ENCODE measurements at places on chromosomes 3 and 15.

DNA sequence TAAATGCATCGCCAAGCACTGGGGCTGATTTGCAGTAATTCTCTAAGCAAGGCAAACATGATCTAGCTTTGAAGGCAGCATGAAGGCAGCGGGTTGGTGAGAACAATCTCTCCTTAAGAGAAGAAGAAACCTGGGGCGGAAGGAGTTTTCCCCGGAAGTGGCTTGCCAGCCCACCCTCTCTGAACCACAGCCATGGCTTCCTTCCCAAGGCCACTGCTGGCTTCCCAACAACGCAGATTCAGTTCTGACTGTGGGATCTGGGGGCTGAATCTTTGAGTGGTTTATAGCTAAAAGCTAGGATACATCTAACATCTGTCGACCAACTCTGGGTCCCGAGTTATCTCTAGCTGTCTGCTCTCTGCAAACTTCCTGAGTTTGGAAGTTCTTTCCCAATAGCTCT, 4.3 kb upstream of the CPN2 start:
- DNase-seq = no peak

GRCh38 chr3:33358172-33358781, 81.0 kb downstream of the FBXL2 start:
- DNase-seq = no peak

DNA sequence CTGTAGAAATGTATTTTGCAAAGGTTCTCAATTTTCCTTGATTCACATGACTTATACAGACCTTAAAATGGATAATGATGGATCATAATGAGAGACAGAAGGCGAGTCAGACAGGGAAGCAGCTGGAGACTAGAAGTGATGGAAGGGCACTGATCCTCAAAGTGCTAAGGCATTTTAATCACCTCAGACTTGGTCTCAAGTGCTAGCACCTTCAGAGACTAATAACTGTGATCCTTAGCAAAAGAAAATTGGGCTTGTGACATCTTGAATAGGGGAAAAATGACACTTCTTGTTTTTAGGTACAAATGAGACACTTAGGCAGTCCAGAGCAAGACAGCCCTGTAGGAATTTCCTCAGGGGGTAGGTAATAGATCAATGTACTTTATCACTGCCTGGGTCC, 1011.7 kb downstream of the SQOR start:
- no peak for DNase-seq

DNA sequence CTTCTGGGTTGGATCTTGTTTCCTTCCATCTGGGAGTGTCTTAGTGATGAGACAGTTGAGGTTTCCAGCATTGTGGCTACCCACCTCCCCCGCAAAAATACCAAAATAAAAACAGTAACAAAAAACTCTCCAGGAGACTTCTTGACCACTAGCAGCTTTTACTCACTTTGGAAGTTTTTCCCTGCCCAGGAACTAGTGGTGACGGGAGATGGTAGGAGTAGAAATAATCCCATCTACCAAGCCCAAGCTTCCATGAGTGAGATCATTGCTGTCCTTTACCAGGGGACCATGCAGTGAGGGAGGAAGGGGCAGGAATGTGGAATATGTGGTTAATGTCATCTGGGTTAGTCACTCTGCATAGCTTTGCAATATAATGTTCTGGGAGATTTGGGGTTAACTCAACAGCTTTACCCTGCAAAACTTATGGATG, 187.7 kb downstream of the ITPR1 start:
- peak; percentile 75 for DNase-seq

GRCh38 chr15:47673232-47673761, 44.0 kb upstream of the SEMA6D start:
- no peak for DNase-seq

DNA sequence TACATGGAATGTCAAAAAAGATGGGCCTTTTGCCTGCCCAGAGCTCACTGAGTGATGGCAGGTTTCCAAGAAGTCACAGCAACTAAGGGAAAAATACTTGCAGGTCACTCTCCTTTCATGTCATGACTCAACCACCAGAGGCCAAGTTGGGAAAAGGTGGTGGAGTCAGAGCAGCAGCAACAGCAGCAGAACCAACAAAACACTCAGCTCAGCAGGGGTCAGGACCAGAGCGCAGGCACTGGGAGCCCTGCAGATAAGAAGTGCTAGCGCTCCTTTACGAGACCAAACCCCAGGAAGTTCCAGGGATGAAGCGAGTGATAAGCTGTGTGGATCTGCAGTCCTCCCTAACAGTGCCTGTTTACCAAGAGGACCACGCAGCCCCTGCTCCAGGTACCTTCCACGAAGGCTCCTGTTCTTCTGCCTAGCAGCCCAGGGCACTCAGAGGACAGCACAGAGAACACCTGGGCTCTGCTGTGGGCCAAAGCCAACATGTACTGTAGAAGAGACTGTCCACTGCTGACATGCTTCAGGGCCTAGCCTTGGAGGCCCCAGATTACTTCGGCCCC, 26.0 kb downstream of the POC1A start:
- peak; percentile 88 for DNase-seq

DNA sequence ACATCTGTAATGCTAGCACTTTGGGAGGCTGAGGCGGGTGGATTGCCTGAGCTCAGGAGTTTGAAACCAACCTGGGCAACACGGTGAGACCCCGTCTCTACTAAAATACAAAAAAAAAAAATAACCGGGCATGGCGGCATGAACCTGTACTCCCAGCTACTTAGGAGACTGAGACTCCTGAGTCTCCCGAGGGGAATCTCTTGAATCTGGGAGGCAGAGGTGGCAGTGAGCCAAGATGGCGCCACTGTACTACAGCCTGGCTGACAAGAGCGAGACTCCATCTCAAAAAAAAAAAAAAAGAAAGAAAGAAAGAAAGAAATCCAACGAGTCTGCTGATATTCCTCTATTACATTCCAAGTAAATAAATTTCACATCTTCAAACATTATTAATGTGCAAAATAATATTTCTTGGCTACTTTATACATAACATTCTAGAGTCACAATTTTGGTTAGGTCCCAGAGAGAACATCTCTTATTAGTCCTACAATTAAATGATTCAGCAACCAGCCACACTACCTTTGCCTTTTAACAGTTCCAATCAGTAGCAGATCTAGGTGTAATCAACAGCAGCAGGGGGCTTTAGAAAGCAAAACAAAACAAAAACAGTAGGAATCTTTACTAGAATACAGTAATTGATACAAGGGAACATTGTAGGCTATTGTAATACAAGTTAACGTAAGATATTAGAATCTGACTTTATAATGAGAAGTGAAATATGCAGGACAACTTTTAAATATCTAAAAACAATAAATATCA, 195.8 kb downstream of the TBC1D5 start:
- no peak for DNase-seq

DNA sequence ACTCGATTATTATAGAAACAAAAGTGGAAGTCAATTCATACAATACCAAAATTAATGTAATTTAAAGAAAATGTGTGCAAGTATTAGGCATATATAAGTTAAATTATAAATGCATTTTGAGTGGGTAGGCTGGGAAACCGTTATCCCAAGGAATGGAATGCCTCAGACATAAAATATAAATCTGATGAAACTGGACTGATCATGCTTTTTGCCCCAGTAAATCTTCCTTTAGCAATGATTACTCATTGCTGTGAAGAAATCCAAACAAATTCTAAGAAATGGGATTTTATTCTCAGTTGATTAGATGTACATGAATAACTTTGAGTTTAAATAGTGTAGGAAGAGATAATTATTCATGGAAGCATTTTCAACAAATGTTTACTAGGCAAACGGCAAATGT, 185.5 kb upstream of the KCNMB2 start:
- DNase-seq = no peak

GRCh38 chr3:13301286-13301987, 118.7 kb downstream of the NUP210 start:
- peak; percentile 81 for DNase-seq

GRCh38 chr15:40569129-40569953, at the start of gene RPUSD2:
Gene RPUSD2 (plus strand): TSS chr15:40569299. CDS start chr15:40569338, 39 bp downstream.
- DNase-seq = peak; percentile 85

DNA sequence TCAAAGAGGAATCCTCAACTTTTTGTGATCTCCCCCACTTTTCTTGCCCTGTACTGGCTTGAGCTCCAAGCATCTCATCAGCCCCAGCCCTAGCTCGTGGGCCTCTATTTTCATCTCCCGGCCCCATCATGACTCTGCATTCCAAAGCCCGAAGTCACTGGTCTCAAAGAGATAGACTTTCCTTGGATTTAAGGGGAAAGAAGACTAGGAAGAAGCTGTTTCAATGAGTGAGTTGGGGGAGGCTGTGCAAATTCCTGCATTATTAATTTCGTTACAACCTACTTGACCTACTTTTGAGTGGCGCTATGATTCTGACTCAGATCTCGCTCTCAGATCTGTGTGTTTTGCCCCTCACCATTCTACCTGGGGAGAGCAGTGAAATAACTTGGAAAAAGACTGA, 266.6 kb upstream of the TBL1XR1 start:
- DNase-seq = peak; percentile 83

- peak; percentile 76 for DNase-seq
These were observed 123.4 kb downstream of the CHSY1 start for GRCh38 chr15:101128221-101129015.

DNA sequence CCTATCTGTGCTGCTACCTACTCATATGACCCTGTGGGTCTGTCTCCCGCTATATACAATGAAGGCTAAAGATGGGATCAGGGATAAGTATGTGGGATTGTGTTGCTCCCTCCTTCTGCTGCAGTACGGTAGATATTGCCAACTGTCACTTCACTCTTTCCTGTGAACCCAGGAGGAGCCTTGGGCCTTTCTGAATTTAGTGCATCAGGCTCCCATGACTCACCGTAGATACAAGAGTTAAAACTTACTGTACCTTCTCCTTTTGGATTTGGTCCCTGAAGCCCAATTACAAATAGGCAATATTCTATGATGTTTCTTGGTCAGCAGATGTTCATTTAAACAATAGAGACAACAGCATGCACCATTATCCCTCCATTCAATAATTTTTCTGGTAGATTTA, 27.4 kb downstream of the MITF start:
- no peak for DNase-seq

GRCh38 chr3:100873611-100874010, 119.6 kb downstream of the ABI3BP start:
- DNase-seq = no peak

Data from HT1080 (cell line).